SK-N-MC (cell line): ENCODE measurements at places on chromosomes 5 and 9.

- no peak for DNase-seq
Measured at GRCh38 chr5:84623019-84623418, 238.3 kb upstream of the EDIL3 start.

- DNase-seq, result no peak
Measured at GRCh38 chr5:34806532-34806931, 32.4 kb upstream of the TTC23L start.

- DNase-seq, result no peak
Measured at GRCh38 chr5:172089298-172090117, 83.1 kb upstream of the FBXW11 start.

GRCh38 chr9:130328349-130328801, 62.8 kb downstream of the HMCN2 start:
- no peak for DNase-seq

DNA sequence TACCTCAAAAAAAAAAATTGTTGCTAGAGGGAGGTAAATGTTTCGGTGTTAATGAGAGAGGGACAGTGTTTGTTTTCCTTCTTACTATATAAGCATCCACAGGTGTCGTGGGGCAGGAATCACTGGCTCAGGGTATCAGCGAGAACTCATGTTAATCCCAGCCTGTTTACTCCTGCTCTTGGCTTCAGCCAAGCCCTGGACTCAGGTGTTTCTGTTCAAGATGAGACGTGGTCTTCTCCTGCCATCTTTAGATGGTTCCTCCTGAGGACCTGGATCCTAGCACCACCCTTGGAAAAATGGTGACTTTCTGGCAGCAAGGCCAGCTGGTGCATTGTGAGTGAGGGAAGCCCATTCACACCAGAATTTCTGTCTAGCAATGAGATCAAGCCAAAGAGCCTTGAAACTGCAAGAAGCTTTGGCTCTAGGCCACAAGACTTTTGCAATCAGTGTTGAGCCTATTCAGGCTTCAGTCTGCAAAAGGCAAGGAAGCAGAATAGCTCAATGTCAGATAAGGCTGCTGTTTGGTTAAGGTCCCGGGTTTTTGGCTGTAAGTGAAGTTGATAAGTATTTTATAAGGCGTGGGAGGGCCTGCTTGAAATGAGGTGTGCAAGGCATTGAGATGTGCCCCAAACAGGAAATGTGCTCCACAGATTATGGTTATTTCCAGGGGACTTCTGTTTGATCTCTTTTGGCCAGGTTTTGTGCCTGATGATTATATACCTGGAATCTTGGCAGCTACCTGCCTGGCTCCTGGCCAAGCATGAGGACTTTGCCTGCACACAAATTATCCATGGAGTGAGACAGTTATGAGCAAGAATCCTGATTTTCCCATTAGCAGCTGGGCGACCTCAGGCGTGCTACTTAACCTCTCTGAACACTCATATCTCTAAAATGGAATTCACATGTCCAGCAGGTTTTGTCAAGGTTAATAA, 99.8 kb downstream of the TENT4A start:
- no peak for DNase-seq

DNA sequence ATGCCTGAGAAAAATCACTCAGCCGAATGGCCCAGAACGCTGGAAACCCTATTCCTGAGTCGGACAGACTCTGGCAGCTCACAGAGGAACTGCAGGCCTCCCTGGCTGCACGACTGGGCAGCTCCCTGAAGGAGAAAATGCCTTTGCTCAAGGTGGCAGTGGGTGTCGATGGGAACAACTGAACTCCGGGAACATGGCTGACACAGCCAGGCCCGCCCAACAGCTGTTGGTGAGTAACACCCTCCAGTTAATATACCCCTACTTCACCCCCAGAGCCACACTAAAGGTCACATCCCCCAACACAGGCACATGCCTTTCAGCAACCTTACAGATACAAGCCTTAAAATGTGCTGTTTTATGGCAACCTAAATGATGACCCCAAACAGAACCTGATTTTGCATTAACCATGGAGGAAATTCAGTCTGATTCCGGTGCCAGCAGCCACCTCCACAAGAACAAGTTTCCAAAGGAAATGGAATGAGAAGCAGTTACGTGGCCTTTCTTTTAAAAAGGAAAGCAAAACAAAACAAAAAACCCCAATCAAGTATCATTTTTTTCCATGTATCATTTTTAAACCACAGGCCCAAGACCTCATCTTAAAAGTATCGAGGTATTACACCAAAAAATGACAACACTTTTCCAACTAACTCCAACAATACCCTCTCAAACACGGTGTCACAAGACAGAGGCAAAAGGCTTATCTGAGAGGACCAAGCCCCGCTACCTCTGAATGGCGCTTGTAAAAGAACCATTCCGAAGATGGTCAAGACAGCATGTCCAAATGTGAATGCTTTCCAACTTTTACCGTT, 3.1 kb downstream of the KLF9 start:
- no peak for DNase-seq

GRCh38 chr9:136544964-136545691, 720 bp downstream of the NOTCH1 start:
- DNase-seq, result no peak

GRCh38 chr9:69249337-69249736, 75.3 kb downstream of the TJP2 start:
- DNase-seq, result no peak

- no peak for DNase-seq
Measured at GRCh38 chr9:91516777-91517176, 93.1 kb upstream of the NFIL3 start.

GRCh38 chr5:160774666-160775315, 77.2 kb downstream of the ATP10B start:
- no peak for DNase-seq

GRCh38 chr5:17113174-17113958, 104.1 kb upstream of the BASP1 start:
- no peak for DNase-seq

DNA sequence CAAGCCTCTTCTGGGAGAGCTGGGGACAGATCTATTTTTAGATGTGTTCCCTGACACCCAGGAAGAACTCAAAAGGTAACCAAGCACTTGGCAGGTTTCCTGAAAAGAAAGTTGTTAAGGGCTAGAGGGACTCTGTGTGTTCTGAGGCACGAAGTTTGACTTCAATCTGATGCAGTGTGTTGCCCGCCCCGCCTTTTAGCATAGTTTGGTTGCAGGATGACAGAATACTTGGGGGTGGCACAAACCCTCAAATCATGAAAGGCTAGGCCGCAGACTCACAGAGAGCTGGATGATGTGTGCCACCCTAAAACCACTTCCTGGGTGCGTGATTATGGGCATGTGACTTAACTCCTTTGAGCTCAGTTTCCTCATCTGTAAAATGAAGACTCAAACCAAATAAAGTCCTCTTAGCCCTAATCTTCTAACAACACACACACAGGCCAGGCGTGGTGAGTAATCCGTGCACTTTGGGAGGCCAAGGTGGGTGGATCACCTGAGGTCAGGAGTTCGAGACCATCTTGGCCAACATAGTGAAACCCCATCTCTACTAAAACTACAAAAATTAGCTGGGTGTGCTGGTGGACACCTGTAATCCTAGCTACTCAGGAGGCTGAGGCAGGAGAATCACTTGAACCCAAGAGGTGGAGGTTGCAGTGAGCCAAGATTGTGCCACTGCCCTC, 12.8 kb upstream of the NDFIP1 start:
- no peak for DNase-seq

- peak; percentile 14 for DNase-seq
Measured at GRCh38 chr9:19799784-19800183, 10.9 kb upstream of the SLC24A2 start.

DNA sequence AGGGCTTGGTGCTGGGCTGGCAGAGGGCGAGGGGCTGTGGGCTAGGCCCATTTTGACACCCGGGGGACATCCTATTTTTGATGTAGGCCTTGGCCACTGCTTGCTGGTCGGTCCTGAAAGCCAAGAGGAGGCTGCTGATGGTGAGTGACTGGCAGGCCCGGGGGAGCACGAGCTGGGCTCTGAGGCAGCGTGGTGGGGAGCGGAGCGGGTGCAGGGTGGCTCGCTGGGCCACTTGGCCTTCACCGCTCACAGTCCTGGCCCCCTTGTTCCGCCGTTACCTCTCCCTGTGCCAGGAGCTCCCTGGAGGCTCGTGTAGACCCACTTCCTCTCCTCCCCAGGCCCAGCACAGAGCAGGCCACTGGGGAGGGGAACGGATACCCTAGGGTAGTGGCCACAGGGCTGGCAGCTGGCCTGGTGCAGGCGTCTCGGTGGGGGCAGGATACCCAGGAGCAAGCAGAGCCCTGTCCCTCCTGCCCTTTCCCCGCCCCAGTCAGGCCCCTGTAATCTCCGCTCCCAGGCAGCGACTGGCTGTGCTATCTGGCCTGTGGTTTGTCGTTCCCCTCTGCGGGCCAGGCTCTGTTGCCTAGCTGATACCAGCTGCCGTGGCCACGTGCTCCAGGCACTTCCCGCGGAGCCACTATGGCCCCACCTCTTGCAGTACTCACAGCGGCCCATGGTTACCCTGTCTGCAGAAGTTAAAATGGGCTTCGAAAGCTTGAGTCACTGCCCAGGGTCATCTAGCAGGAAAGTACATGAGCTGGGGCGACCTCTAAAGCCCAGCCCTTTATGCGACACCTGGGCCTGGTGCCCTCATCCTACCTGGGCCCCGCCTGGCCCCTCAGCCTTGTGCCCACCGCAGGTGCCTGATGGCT, 11.7 kb upstream of the DOLPP1 start:
- no peak for DNase-seq

DNA sequence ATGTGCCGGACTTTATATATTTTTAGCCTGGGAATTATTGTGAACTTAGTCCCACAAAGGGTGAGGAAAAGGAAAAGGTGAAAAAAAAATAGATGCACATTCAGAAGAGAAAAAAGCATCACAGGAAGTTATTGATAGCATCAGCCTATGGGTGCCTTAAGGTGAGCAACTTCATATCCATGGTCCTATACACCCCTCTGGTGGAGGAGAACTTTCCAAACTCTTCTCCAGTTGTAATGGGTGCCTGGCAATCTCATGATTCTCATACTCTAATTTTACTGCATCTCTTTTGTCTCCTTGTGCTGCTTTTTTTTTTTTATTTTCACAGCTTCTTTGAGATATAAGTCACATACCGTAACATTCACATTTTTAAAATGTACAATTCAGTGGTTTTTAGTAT, 107.4 kb downstream of the JAKMIP2 start:
- DNase-seq, result no peak

DNA sequence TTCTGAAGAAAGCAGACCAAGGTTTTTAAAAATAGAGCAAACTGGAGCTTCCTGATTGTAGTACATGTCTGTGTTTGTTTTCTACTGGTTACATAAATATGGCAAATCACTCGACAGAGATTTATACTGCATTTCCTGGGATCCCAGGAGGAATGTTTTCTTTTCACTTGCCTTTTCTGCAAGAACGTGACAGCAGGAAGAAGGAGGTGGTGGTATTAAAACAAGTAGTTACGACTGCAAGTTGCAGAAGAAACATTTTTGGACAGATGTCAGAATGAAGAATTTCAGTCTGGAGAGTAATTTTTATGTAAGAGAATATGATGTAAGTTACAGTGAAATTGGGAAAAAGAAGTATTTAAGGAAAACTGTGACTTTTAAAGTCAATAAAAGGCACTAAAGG, 253.7 kb upstream of the NFIL3 start:
- no peak for DNase-seq

DNA sequence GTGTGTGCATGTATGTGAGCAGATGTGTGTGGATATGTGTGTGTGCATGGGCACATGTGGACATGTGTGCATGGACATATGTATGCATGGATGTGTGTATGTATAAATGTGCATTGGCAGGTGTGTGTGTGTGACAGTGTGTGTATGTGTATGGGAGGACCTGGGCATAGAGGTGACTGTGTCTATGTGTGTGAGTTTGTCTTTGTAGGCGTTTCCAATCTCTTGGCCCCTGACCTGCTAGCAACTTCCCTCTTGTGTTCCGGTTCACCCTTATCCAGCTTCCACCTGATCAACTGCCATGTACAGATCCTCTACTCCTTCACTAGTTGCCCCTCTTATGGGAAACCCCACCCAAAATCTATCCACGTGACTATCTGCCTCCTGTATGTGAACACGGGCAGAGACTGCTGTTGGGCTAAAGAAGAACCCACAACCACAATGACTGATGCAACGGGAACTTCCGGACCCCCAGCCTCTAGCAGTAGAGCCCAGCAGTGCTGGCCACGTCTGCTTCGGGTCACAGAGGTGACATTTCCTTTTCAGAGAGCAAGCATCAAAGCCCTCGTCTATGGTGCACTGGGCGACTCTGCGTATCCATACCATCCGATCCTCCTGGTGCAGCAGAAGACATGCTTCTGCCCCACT, 24.9 kb upstream of the GADD45G start:
- DNase-seq, result no peak

GRCh38 chr5:181120306-181120705, 10.7 kb downstream of the OR2V1 start:
- DNase-seq, result no peak

DNA sequence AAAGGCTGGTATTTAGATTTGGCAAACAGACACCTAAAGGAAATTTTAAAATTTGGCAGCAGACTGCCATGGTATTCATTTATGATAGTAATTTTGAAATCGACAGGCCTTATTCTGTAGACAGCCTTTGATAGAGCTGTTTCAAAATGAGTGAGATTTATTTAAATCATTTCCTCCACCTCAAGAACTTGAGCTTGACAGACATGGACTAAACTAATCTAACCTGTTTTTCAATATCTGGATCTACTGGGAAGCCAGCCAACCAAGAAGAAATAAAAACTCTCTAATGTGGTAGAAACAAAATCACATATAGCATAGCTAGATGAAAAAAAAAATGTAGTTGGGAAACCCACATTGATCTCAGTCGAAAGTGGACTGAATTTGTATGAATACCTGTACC, 56.9 kb upstream of the RASA1 start:
- DNase-seq, result no peak

GRCh38 chr5:139660105-139660922, 12.2 kb downstream of the CXXC5 start:
- no peak for DNase-seq

DNA sequence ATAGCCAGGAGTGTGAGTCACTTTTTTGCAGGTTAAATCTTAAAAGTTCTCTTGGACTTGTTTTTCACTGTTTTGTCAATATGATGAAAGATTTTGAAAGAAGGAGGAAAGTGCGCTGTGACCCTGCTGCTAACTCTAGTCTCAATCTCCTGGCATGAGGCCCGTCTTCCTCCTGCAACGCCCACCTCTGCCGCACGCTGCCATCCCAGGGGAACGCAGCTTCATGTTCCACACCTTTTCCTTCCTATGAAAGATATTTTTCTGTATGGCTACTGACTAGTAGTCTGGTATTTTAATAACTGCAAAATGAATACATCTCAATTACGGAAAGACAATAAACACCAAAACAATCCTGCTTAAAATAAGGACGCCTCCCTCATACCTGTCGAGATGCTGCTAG, 8.3 kb downstream of the PPIC start:
- DNase-seq, result no peak

- DNase-seq, result no peak
Measured at GRCh38 chr9:18433620-18434019, 40.3 kb upstream of the ADAMTSL1 start.

GRCh38 chr5:30113542-30113941, 1079.9 kb upstream of the CDH6 start:
- no peak for DNase-seq

GRCh38 chr9:87556039-87556438, 58.4 kb downstream of the DAPK1 start:
- no peak for DNase-seq
